HFFc6 (cell line): ENCODE measurements at places on chromosomes 11 and 22.
A peak's percentile ranks its signal among the peaks of the same experiment; 100 is the strongest.

GRCh38 chr11:76169473-76169896 lies 36.8 kb downstream of the WNT11 start:
- DNase-seq: no peak

DNA sequence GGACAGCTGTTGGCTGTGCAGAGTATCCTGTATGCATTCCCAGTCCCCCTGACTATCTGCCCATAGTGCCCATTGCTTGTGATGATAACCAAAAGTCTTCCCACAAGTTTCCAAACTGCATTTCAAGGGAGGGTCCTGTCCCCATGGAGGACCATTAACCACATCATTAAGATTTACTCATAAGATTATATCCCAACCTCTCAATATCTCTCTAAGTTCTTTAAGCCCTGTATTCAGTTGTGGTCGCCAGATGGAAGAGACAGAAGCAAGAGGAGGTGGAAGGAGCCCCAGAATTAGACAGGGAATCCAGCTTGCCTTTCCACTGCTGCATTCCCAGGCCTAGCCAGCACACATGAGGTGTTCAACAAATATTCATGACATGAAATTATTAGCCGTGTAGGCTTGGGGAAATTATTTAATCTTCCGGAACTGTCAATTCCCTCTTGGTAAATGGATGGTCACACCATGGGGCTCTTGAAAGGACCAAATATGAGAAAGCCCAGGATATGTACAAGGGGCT lies 42.6 kb upstream of the TIMP3 start:
- no peak for DNase-seq

GRCh38 chr11:34161361-34161760 lies 55.9 kb downstream of the NAT10 start:
- DNase-seq: no peak

DNA sequence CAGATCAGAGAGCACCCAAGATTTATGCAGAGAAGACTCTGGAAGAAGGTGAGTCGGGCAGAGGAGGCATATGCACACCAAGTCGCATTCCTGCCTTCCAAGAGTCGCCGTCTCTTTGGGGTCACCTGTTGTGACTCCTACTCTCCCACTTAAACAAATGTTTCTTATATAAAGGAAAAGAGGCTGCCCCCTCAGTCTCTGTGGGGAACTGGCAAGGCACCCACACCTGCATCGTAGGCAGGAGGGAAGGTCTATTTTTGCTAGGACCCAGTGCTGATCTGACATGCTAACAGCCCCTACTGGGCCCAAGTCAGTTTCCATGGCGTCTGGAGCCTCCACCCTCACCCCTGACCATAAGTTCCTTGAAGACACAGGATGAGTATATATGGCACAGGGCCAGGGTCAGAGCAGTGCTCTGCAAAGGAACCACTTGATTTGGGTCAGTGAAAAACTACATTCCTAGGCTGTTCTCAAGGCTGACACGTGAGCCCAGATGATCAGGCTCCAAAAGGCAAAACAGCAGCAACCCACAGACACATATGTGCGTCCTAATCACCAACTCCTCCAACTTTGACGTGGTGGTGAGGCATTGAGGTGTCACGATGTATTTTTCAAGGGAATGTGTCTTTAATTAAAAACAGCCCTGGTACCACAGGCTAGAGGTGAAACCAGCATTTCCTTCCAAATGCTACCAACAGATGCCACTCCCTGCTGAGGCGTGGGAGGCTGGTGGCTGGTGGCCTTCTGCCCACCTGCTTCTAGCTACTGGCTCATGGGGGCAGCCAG lies 55.6 kb upstream of the CSNK2A3 start:
- DNase-seq: peak; percentile 12

DNA sequence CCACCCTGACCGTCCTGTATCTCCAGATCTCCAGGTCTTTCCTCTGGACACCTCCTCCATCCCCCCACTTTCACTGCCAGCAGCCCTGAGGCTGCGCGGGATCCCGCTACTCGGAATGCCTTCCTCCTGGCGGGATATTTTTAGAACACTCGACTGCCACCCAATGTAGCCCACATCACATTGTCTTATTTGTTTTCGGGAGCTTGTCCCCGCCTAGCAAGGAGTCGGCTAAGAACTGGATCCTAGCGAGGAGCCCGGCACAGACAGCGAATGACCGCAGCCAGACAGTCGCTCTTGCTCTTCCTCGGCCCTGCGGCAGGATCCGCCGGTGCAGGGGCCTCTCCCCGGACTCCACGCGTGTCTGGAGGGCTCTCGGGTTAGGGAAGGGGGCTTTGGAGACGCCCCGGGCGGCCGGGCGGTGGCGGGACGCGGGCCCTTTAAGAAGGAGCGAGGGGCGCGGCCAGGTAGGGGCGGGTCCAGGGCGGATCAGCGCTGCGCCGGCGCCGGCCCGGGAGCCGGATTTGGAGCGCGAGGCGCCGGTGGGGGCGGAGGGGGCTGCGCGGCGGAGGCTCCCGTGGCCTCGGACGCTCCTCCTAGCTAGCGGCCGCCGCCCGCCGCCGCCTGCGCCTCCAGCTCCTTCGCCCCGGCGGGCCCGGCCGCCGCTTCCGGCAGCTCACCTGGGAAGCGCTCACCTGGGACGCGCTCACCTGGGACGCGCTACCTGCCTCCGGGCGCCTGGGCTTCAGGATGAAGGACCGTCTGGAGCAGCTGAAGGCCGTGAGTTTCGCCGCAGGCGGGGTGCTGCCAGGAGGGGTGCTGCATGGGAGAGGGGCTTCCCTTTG lies at the start of gene STX3:
STX3 (plus strand) TSS at position 518 of the 842 bp plus-strand sequence; CDS start at position 748, 230 bp downstream.
- DNase-seq: peak; percentile 85

DNA sequence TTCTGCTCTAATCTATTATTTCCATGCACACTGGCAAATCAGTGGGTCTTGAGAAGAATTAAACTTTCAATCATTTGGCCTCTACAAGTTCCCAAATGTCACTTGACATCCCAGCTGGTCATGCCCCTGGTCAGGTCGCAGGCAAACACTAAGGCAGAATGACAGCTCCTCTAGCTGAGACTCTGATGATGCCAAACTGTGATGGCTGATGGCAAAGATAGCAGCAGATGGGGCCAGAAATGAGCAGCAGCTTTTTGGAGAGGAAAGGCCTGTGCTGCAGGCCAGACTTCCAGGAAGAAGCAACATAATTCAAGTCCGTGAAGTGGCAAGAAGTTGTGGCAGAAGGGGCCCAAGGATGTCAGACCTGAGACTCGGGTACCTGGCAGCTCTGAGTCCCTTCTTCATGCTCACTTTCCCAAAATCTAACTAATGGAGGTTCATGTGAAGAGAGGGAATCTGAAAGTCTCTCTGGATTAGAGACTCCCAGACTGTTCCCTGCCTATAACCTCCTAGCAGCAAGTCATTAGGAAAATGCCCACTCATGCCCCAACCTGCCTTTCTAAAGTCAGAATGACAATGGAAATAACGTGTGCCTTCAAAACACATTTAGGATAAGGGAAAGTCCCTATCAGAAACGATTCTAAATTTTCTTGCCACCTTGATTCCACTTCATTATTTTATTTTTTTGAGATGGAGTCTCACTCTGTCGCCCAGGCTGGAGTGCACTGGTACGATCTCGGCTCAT lies 9.4 kb upstream of the PMM1 start:
- no peak for DNase-seq

DNA sequence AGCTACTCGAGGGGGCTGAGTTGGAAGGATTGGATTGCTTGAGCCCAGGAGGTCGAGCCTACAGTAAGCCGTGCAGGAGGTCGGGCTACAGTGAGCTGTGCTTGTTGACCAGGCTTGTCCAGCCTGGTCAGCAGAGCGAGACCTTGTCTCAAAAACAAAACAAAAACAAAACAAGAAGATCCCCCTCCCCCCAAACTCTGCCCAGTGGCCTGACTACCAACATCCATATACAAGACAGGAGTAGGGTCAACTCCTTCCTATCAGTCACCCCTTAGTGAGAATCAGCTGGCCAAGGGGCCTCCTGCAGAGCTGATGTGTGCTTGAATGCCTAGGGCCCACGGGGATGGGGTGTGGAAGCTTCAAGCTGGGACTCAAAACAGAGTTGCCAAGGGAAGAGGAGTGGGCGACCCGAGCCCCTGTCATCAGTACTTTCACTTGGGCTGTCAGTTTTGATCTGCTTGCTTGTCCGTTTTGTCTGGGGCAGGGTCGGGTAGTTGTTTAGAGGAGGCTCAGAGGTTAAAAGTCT lies 942 bp upstream of the TSPAN18 start:
- no peak for DNase-seq

GRCh38 chr22:45039133-45039532 lies 29.3 kb upstream of the PHF21B start:
- no peak for DNase-seq

DNA sequence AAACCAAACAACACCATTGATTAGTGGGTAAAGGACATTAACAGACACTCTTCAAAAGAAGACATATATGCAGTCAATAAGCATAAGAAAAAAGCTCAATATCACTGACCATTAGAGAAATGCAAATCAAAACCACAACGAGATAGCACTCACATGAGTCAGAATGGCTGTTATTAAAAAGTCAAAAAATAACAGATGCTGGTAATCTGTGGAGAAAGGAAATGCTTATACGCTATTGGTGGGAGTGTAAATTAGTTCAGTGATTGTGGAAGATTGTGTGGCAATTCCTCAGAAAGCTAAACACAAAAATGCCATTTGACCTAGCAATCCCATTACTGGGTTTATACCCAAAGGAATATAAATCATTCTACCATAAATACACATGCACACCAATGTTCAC lies 182.6 kb downstream of the TRPC6 start:
- DNase-seq: no peak

DNA sequence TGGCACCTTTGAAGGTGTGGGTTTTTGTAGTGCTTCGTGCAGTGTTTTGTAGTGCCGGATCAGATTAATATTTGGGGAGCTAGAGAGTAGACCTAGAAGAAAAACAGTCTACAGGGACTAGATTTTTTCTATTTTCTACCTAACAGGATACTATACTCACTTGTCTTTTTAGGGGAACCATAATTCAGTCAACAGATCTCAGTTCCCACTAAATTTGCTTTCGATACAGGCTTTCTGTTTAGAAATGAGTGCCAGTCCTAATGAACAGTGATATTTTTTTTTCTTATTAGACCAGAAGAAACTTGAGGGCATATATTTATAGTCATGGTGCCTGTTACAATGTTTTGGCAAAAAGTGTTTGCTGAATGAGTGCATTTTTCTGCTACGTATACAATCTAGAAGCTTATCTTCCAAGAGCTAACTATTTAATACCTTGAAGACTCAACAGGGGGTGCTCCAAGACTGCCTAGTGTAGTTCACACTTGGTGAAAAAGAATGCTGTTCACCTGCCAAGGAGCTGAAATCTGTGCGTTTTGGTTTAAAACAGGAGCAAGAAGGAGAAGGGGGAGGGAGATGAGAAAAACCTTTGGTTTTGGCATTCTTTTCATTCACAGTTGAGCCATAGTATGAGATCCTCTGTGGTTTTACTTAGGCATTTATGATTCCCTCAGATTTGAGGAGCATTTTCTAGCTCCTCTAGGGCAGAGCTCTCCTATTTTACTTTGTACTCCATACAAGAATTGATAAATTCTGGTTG lies 44.9 kb upstream of the VSTM5 start:
- peak; percentile 65 for DNase-seq

- no peak for DNase-seq
These were observed 48.2 kb downstream of the NRXN2 start for GRCh38 chr11:64674774-64675173.

GRCh38 chr22:46574438-46574992 lies 37.1 kb upstream of the CELSR1 start:
- no peak for DNase-seq

DNA sequence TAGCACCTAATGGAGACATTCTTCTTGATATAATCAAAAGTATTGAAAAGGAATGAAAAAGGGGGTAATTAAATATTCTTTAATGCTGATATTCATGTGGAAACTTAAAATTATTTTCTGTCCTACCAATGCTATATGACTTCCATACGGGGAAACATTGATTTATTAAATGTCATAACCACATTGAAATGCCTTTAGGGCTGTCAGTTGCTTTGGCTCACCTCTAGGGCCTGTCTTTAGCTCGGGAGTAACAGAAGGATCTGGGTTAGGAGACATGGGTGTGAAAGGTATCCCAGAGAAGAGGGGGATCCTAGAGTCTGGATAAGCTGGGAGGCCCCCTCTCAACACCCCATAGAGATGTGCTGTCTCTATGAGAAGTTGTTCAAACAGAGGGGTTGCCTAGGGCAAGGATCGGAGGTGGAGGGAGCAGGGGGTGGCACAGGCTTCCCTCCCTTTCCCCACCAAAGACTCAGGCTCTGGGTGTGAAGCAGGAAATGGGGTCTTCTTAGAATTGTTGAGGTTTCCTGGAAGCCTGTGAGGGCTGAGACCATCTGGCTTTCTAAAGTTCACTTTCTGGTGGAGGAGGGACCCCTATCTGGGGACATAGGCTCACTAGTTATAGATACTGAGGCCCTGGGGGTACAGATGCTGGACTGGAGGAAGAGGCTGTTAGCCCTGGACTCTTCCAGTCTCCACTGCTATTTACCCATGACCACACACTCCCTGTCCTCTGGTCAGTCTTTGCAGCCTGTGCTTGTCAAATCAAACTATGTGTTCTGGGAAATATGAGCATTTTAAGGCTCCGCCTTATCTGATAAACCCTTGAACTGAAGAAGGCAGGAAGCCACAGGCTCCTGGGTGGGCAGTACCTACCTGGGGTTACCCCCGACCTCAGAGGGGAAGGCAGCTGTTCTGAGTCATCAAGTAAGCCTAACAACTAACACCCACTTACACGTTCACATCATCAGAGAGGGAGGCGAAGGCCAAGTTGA lies 55.8 kb upstream of the RRAS2 start:
- no peak for DNase-seq

GRCh38 chr11:26191193-26191592 lies 140.7 kb upstream of the ANO3 start:
- DNase-seq: no peak

- no peak for DNase-seq
These were observed 58.3 kb downstream of the SIK3 start for GRCh38 chr11:117039900-117040299.

DNA sequence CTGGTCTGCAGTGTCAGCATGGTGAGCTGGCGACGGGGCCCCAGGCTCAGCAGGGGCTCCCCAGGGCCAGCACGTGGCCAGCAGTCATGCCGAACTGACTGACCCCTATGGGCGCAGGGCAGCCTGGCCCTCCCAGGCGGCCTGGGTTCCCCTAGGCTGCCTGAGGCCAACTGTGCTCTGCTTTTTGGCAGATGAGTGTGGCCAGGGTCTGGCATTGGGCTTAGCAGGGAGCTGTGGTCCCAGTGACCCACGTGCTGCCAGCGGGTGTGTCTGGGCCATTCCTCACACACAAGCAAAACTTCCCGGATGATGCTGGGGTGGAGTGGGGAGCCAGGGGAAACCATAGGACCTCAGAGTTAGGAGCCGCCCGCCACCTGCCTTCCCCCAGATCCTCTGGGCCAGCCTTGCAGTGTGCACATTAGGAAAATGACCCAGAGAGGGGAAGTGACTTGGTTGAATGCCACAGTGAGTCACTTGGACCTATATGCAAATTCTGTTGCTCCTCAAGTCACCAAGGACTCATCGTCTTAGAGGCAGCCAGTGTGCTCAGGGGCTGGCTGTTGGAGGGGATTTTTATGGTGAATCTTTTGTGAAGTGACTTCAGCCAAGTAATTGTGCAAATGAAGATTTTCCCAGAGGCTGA lies 6.5 kb downstream of the ADORA2A start:
- peak; percentile 60 for DNase-seq

GRCh38 chr11:92967178-92967577 lies 2.3 kb upstream of the MTNR1B start:
- DNase-seq: no peak
